Activated T-helper 17 cell treated with anti-CD3 and anti-CD28 coated beads, Interleukin-2, amount 50 U/mL, for 72 hours (primary cell): ENCODE measurements at places on chromosomes 11 and 22. TPM values are rescaled to one million over a fixed set of nuclear protein-coding genes. Genes with fewer than 3 reads are reported as not detected.

OR51S1 gene
- not detected for total RNA-seq

- ATAC-seq: no peak
Observed at GRCh38 chr11:2382936-2383851, 6.1 kb downstream of the CD81 start.

DNA sequence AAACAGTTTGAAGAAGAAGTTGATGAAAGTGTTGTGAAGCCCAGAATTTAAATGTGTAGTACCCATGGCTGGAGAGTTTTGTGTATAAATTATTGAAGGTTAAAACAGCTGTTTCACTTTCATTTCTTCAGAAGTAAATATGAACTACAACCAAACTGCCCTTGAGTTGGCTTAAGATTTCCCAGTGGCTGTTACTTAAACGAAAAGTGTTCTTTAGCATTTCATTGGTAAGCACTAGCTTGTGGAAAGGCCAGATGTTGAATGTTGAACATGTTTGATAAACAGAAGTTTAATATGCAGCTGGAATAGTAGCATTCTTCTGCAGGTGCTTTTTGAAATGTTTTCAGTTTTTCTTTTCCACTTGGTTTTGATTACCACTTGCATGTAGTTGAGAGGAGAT lies 83.2 kb upstream of the TNRC6B start:
- peak; percentile 49 for ATAC-seq

DNA sequence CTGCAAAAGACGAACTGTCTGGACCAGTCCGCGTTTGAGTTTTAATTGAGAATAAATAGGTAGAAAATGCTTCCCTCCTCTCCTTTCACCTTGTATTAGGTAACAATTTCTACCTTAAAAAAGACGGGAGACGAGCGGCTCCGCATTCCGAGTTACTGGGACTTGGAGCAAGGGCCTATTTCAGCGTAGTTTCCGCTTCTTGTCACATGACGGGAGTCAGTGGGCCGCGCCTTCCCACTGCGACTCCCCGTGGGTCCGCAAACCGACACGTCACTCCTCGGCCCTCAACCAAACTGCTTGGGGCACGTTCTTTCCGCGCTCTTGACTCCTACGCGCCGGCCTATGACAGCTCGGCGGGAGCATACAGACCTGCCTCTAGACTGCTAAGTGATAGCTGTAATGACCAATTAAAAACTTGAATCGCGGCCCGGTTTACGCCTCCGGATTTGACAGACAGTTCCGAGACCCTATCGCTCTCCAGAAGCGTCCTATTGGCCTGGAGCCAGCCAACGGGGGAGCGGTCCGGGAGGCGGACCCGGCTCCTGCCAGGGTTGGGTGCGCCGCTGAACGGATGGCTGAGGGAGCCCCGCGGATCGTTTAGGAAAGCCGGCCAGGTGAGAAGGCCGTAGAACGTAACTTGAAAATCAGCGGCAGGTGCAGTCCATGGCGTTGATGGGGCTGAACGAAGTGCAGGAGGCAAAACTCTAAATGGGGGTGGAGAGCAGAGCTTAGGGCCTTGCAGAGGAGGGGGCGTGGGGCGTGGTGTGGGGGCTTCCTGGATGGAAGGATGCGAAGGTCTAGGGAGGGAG lies at the start of gene STT3A:
TSS of gene STT3A (plus strand) at position 548 of the 809 bp plus-strand sequence. CDS start 3,064 bp downstream, outside the sequence.
- peak; percentile 93 for ATAC-seq

DNA sequence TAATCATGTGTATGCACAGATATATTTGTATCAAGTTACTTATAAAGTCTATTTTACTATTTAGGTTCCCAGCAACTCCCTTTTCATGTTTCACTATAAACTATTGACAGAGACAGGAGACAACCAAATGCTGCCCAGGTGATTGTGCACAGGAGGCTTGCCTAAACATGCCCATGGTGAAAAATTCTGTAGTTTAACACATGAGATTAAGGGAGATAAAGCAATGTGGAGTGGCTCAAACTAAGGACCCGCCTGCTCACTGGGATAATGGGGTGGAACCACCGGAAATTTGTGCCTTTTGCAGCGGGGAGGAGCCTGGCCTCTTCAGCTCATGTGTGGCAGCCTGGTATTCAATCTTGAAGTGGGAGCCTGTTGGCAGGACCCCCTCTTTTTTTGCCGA lies 459.5 kb upstream of the CNTN5 start:
- ATAC-seq: no peak

GRCh38 chr11:977830-978720 lies 52.4 kb downstream of the AP2A2 start:
- no peak for ATAC-seq

DNA sequence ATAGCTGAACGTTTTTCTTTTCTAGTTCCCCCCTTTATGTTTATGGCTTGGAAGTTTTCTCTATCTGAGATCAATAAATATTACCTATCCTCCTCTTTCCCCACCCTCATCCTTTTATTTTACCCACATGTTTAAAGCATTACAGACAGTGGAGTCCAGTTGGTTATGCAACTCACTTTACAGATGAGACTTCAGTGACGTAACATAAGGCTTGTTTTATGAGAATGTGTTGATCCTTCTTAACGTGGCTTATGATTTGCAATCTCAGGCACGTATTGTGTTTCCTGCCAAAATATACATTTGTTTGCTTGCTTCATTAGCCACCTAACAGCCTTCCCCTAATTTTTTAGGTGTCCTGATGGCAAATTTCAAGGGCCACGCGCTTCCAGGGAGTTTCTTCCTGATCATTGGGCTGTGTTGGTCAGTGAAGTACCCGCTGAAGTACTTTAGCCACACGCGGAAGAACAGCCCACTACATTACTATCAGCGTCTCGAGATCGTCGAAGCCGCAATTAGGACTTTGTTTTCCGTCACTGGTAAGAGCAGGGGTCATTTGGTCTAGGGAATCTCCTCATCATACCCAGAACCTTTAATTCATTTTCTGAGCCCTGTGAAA lies 36.6 kb downstream of the TMEM45B start:
- no peak for ATAC-seq

DNA sequence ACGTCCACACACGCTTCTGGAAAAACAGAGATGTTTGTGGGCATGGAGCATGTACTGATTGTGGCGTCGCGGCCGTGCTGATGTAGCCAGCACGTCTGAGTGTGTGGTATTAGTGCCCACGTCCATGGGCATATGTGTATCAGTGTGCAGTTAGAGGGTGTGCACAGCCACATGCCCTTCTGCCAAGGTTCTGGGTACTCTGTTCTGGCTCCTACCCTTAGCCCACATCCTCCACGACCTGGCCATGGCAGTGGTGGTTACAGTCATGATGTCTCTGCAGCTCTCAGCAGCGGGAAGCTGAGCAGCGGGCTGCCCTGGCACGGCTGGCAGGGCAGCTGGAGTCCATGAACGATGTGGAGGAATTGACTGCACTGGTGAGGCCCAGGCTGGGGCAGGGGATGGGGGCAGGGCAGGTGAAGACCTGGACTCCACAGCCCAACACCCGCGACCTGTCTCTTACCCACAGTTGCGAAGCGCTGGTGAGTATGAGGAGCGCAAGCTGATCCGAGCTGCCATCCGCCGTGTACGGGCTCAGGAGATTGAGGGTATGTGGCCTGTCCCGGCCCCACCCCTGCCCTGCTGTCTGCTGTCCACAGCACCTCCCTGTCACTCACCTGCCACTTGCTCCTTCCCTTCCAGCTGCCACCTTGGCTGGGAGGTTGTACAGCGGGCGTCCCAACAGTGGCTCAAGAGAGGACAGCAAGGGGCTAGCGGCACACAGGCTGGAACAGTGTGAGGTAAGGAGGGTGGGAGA lies 7.3 kb downstream of the SMTN start:
- no peak for ATAC-seq

- no peak for ATAC-seq
Observed at GRCh38 chr11:78801161-78801884, 226.7 kb upstream of the NARS2 start.

- ATAC-seq: no peak
Observed at GRCh38 chr11:106679581-106679980, 338.7 kb downstream of the GUCY1A2 start.

DNA sequence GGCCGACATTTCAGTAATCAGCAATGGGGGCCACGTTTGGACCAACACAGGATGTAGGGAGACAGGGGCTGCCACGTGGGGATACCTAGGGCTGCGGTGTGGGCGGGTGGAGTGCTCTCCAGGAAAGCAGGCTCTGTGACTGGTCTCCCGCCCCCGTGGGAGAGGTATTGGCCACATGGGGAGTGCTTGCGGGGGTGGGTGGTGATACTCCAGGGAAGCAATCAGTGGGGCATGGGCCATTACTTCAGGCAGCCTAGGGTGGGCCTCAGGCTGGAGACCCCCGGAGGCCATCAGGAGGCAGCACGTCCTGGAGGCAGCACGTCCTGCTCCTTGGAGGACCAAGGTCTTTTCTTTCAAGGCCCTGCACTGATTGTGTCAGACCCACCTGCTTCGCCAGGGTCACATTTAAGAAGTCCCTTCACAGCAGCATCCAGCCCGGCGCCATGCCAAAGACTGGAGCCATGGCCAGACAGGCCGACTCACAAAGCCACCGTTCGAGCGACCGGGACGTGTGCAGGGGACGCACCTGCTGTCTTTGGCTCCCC lies 3.0 kb upstream of the MUC2 start:
- no peak for ATAC-seq

GRCh38 chr11:90822996-90823395 lies 600.1 kb upstream of the CHORDC1 start:
- no peak for ATAC-seq
